ENCODE measurements at places on chromosomes 4 and X.

DNA sequence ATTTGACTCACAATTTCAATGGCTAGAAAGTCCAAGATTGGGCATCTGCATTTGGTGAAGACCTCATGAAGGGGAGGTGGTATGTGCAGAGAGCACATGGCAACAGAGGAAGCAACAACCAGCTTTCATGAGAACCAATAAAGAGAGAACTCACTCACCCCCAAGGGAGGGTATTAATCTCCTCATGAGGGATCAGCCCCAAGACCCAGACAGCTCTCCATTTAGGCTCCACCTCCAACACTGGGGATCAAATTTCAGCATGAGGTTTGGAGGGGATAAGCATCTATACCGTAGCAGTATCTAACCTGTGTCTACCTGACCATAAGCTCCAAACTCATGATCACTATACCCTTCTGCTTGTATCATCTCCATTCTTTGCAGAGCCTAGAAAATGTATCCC lies 9.3 kb upstream of the TBC1D19 start:
- DNase-seq: peak; percentile 18

DNA sequence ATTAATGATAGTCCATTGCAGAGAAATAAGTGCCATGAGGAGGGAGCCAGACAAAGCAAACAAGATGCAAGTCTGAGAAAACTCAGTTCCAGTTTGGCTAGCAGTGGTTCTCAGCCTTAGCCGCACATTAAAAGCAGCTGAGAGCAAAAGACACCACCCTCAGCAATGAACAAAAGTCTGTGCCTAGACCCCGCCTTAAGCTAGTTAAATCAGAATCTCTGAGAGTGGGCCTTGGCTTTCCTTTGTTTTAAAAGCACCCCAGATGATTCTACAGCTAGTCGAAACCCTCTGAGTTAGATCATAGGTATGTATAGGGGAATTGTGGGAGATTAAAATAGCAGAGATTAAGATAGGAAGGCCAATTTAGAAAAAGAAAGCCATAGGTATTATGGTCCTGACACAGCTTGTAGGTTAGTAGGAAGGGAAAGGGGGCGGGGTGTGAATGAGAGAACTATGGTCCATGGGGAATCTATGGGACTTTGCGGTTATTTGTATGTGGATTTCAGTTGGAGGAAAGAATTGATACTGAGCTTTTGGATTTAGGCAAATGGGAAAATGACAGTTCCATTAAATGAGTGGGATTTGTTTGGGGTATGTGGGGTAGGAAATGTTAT lies 12.0 kb downstream of the SPRY1 start:
- no peak for DNase-seq

DNA sequence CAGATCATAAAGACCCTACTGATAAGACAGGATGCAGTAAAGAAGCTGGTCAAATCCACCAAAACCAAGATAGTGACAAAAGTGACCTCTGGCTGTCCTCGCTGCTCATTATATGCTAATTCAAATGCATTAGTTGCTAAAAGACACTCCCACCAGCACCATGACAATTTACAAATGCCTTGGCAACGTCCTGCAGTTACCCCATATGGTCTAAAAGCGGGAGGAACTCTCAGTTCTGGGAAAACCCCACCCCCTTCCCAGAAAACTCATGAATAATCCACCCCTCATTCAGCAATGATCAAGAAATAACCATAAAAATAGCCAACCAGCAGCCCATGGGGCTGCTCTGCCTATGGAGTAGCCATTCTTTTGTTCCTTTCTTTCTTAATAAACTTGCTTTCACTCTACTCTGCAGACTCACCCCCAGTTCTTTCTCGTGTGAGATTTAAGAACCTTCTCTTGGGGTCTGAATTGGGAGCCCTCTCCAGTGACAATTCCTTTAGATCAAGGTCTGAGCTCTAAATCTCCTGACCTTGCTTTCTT lies 217.1 kb upstream of the STS start:
- DNase-seq: peak; percentile 75

- no peak for DNase-seq
Measured at GRCh38 chr4:113223001-113223400, 173.5 kb downstream of the ANK2 start.

DNA sequence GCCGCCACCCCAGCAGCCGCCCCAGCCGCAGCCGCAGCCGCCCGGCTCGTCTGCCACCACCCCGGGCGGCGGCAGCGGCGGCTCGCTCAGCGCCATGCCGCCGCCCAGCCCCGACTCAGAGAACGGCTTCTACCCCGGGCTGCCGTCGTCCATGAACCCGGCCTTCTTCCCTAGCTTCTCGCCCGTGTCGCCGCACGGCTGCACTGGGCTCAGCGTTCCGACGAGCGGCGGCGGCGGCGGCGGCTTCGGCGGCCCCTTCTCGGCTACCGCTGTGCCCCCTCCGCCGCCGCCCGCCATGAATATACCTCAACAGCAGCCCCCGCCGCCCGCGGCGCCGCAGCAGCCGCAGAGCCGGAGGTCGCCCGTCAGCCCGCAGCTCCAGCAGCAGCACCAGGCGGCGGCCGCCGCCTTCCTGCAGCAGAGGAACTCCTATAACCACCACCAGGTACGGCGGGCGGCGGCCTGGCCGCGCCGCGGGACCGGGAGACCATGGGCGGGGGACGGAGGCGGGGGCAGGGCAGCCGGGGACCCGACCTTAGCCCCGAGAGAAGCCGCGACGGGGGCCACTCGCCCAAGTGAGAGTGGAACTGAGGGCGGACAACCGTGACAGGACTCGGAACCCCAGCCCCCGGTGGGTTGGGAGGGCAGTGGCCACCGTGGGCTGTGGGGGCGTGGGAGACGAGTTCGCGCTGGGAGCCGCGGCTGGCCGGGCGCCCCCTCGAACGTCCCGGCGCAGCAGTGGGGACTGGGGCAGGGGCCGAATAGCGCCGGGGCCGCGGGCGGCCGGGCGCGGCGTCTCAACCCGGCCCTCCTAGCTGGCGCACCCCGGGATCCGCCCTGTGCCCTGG lies 1.8 kb downstream of the CPEB2 start:
- peak; percentile 64 for DNase-seq

- no peak for DNase-seq
Measured at GRCh38 chrX:48613502-48614160, 16.3 kb downstream of the WDR13 start.

DNA sequence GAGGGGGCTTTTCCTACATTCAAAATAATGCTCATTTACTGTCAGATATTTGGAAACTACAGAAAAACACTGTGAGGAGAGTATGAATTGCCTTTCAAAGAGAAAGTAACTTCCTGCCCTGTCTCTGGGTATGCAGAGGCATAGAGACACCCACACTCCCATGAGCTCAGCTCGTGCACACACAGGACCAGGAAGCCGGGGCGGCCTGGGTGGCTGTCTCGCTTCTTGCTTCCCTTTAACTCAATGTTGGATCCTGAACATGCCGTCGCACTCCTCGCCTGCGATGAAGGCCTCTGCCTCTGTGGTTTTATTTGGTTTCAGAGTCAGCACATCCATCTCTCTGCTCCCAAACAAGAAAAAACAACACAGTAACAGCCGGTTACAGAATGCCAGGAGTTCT lies 40.1 kb upstream of the GPR78 start:
- DNase-seq: no peak
